ENCODE measurements at places on chromosomes 11 and 22. TPM values are rescaled to one million over a fixed set of nuclear protein-coding genes. Genes with fewer than 3 reads are reported as not detected.

SLC25A18 gene
- 3.5 TPM for polyA plus RNA-seq

ROBO4 gene
- not detected for polyA plus RNA-seq

OR52I1 gene
- polyA plus RNA-seq: not detected

DNA sequence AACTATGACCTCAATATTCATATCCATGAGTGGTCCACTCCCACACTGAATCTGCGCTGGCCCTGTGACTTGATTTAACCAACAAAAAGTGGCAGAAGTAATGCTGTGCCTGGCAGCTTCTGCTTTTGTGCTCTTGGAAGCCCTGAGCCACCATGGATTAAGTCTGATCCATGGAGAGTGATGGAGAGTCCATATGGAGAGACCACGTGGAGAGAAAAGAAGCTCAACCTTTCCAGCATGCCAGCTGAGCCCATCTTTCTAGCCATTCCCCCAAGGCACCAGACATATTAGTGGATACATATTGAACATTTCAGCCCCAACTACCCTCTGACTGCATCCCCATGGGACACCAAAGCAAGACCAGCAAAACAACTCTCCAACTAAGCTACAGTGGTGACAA is 16.0 kb downstream of the LRRC55 start:
- no peak for DNase-seq

DNA sequence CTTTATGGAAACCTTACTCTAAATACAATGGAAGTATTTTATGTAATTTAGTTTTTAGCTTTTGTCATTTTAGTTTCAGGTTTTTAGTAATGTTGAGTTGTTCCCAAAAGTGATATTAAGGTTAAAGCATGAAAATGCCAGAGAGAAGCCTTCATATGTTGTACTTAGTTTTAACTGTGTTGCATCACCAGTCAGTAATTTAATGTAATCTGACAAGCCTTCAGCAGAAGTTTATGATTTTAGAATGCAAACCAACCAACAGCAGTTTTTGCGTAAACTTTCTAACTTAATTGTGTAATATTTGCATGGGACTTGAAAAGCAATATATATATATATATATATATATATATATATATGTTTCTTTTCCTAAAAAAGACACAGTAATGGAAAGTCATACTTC is 110.6 kb downstream of the MSANTD4 start:
- DNase-seq: no peak

GRCh38 chr11:128222245-128222884 is 365.0 kb downstream of the ETS1 start:
- DNase-seq: no peak

DNA sequence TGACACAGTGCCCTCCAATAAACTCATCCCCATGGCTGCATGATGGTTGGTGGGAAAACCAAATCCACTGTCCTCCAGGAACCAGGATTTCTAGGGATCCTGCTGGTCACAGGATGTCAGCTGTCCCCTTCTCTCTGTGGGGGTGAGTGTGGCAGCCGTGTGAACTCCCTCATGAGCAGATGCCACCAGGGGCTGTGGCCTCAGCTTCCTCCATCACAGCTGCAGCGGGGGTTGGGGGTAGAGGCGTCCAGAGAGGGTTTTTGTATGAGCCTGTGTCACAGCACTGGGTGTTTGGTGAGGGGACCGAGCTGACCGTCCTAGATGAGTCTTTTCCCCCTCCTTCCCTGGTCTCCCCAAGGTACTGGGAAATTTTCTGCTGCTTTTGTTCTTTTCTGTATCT is 26.4 kb downstream of the IGLL5 start:
- DNase-seq: no peak

- no peak for DNase-seq
Observed at GRCh38 chr11:121282886-121283502, 9.6 kb upstream of the SC5D start.

DNA sequence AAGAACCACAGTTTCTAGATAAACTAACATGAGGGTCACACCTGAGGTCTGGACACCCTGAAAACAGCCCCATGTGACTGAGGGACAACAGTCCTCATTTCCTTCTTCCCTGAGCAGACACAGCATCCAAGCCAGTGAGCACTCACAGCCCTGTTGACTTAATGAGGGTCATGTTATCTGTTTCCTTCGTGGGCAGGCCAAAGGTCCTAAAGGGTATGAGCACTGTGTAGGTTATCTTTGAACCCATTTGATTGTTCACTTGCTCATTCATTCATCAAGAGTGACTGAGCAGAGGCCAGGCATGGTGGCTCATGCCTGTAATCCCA is 170.7 kb upstream of the B3GAT1 start:
- DNase-seq: no peak

All from hepatocyte (in vitro differentiated cells).